ENCODE measurements at places on chromosomes 1 and 21. TPM values are rescaled to one million over a fixed set of nuclear protein-coding genes. Genes with fewer than 3 reads are reported as not detected.

Gene INPP5B
- 44.4 TPM for total RNA-seq

Gene WNT4
- 0.22 TPM for total RNA-seq

Gene NUP210L
- total RNA-seq, result 0.18 TPM

Gene RBBP4
- total RNA-seq, result 125 TPM

Gene PRKAB2
- 19.0 TPM for total RNA-seq

Gene DCDC2B
- not detected for total RNA-seq

Gene EYA3
- total RNA-seq, result 20.1 TPM

Data from sciatic nerve (tissue), 2 donors.